ENCODE measurements at places on chromosomes 1 and 21.
A peak's percentile ranks its signal among the peaks of the same experiment; 100 is the strongest.

GRCh38 chr1:197862671-197863070 lies 39.8 kb upstream of the C1orf53 start:
- no peak for DNase-seq

- no peak for DNase-seq
Measured at GRCh38 chr1:39352881-39353280, 138.6 kb upstream of the BMP8A start.

GRCh38 chr1:160911441-160911840 lies 26.5 kb upstream of the ITLN1 start:
- DNase-seq, result no peak

- peak; percentile 19 for DNase-seq
Measured at GRCh38 chr21:26007951-26008498, 162.5 kb downstream of the APP start.

DNA sequence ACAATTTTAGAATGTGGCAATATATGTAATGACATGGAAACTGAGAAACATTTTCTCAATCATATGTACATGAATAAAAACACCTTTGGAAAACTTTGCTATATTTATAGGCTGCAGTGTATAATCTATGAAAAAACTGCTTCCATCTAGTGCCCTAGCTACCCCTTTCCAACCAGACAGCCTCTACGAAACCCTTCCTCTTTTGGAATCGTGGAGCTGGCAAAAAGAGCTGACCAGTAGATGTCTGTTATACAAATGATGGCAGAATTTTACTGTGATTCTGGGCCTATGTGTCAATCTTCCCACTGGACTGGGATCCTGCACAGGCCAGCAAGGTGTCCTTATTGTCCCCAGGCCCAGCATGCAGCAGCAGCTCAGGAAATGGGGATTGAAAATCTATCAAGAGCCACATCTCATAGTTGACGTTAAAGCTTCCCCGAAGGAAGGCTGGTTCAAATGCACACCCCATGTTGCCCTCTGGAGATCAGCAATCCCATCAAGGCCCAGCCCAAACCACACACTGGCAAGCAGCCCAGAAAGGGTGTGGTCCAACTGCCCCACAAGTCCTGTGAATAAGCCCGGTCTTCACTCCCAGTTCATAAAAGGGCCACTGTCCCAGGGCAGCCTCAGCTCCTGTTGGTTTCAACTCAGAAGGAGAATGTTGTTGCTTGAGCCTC lies 8.8 kb upstream of the FAM20B start:
- peak; percentile 82 for DNase-seq

DNA sequence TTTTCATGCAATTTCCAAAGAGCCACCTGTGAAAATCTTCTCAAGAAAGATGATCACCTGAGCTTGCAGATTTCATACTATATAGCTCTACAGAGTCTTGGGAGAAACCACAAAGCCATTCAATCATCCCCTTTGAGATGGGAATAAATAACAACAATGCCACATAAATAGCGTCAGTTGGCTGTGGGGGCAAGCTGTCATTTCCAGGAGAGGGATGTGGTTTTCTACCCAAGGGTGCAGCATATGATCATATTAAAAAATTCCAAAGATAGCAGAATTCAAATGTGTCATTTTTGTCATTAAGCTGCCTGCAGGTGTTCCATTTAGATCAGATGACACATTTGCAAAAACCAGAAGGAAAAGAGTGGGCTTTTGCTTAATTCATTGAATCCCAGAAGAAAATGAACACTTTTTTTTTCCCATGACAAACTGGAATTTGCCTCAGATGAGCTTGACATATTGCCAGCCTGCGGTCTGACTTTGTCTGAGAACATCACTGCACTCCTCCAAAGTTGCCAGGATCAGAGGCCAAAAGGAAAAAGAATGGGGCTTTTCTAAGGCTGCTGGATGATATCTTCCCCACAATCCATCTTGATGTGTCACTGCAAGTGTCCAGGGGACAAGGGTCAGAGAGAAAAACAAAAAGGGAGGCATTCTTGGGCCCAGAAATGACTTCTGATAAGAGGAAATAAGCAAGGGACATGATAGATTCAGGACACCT lies 314.1 kb upstream of the USP25 start:
- DNase-seq, result peak; percentile 7

DNA sequence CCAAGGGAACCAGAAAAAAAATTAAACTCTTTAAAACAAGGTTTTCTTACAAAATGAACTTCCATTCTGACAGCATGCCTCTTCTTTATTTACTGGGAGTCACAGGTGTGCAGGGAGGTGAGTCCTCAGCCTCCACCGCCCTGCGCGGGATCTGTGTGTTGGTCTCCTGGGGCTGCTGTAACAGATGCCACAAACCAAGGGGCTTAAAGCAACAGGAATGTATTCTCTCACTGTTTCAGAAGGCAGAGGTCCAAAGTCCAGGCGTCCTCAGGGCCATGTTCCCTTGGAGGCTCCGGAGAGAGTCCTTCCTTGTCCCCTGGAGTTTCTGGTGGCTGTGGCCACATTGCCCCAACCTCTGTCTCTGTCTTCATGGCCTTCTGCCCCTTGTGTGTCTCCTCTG lies 123.6 kb upstream of the C1orf174 start:
- DNase-seq, result no peak

DNA sequence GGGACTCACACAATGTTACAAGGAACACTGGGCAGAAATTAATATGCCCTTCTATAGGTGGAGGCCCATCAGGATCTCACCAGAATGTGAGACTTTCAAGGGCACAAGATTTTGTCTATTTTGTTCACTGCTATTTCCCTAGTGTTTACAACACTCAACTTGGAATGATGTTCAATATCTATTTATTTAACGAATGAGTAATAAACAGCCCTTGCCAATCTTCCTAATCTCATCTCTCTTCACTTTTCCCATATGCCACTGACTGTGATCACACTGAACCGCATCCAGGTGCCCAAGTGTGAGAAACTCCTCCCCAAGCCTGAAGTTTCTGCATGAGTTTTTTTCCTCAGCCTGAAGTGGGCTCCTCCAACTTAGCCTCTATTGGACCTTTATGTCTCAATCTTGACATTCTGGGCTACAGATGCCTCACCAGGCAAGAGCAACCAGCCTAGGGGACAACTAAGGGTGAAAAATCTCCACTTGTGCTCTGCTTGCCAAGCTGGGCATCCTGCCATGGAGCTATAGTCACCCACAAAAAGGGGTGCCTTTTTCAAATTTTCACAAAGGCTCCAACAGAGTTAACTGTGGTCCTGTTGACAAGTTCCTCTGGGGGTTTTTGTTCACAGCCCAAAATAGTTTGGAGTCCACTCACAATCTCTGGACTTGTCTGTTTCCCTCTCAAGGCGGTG lies 105.6 kb downstream of the PLPP3 start:
- DNase-seq, result no peak

DNA sequence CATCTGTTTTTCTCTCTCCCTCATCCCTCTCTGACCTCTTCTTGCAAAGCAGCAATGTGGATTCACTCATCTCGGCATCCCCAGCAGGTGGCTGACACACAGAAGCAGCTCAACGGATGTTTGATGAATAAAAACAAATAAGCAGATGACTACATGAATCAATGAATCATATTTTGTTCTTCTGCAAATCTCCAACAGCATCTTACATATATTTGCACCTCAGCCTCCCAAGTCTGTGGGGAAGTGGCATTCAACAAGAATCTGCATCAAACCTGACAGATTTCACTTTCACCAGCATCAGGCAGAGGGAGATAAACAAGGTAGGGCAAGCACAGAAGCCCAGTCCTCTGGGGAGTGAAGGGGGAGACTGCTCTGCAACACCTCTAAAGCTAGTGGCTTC lies 34.0 kb downstream of the CAPN8 start:
- DNase-seq, result no peak

GRCh38 chr1:110243574-110243973 lies 33.5 kb downstream of the KCNC4 start:
- no peak for DNase-seq

GRCh38 chr1:32464716-32465577 lies at the start of gene ZBTB8B:
ZBTB8B (plus strand) TSS chr1:32465072; CDS start chr1:32470625, 5,553 bp downstream.
- peak; percentile 78 for DNase-seq

DNA sequence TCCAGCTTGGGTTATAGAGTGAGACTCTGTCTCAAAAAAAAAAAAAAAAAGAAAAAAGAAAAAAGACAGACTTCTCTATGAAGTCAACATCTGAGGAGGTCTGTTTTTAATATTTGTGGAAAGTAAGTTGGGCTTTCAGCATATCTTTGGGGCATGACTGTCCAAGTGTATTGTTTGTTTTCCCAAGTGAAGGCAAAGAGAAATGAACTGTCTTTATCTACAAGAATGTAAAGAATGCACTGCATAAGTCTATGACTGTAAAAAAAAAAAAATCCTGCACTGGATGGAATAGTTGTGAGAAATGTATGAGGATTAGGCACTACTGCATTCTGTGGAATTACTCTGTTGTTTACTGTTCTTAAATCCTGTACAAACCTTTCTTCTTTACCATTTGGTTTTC lies 45.6 kb upstream of the TMEM61 start:
- peak; percentile 90 for DNase-seq

- no peak for DNase-seq
Measured at GRCh38 chr1:53956308-53957168, 10.4 kb downstream of the LRRC42 start.

- DNase-seq, result no peak
Measured at GRCh38 chr1:54163573-54163972, 10.8 kb upstream of the CDCP2 start.

DNA sequence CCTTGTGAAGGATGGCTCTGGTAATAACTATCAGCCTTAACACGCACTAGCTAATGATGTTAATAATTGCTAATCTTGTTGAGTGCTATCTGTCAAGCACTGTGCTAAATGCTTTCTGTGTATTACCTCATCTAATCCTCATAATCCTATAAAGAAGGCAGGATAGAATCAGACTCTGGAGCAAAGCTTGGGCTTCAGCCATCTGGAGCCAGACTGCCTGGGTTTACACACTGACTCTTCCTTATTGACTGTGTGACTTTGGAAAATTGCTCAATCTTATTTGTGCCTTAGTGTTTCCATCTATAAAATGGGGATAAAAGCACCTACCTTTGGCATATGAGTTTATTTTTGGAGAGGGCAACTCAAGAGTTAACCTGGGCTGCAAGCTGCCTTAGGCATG lies 216.1 kb downstream of the NUF2 start:
- no peak for DNase-seq

DNA sequence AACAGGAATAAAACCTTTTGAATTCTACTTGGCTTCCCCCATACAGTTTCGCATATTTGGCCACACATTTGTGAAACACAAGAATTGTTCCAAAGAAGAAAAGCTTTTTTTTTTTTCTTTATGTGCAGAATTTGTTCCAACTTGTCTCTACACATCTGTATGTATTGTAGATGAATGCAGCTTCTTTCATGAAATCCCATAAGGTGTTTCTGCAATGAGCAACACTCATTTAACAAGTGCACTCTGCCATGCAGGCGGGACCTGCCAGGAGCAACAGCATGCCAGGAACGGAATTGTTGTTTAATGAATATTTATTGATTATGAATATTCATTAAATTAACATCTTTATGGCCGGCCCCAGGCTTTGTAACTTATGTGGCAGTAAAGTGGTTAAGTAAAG lies 1075.0 kb downstream of the TTLL7 start:
- DNase-seq, result no peak

DNA sequence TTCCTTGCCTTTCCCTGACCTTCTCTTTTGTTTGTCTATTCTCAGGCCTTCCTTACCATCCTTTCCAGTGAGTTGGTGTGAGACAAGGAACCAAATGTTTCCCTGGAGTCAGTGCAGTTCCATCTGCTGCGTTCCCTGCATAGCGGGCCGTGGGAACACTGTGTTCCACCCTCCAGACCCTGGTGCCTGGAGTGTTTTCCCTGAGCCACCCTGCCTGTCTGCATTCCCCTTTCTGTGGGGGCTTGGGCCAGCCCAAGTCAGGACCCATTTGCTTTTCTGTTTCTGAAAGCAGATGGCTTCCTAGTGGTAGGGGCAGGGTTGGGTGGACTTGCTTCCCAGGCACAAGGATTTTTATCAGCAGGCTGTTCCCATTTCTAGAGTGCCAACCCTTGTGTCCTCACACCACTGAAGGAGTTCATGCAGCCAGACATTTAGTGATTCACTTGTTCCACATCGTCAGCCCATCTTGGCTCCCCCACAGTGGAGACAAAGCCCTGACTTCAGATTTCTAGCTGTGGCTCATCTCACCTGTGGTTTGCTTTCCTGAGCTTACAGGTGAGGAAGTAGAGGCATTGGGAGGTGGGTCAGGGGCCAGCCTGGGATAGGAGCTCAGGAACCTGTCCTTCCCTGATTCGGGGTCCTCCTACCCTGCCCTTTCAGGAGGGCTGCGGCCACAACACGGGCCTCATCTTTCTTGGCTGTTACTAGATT lies 14.1 kb upstream of the MYOG start:
- DNase-seq, result no peak

- DNase-seq, result no peak
Measured at GRCh38 chr1:21340230-21340945, 50.1 kb upstream of the ECE1 start.

DNA sequence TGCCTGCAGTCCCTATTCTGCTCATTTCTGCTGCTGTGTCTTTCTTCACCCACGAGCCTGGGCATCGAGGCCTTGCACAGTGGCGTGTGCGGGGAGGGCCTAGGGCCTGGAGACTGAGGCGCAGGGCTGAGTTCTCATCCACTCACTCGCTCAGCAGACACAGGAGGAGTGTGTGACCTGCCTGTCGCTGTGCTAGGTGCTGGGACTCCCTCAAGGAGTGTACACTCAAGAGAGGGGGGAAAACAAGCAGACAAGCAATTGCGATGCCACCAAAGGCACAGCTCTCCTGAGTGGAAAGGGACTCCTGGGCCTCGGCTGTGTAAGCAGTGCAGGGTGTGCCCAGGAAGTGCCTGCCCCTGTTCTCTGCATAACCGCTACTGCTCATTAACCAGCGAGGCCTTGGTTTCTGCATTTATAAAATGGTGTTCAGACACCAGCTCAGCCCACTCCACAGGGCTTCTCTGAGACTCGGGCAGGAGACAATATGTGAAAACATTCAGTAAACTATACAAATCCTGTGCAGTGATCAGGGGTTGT lies 4.2 kb downstream of the RD3 start:
- no peak for DNase-seq

Data from muscle of back (tissue), 13 donors.